ENCODE measurements at places on chromosomes 13 and 19. TPM values are rescaled to one million over a fixed set of nuclear protein-coding genes. Genes with fewer than 3 reads are reported as not detected.

DNA sequence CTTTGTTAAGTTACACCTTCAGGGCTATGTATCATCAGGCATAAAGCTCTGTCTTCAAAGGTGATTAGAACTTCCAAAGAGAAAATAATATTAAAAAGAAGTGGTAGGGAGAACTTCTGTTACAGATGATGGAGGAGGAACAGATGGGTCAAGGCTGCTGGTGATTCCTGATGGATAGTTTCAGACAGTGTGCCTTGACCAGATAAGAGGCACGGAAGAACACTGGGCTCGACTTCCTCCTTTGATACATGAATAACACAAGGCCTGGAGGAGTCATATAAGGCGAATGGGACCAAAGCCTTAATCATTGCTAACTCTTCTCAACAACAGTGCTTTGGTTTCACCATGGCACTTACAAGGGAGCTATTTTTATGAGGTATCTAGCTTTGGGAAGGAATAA, 128.1 kb upstream of the RXFP2 start:
- DNase-seq: no peak
- H3K27ac ChIP-seq: no peak overlapping the region
- no peak overlapping the region for H3K4me3 ChIP-seq
- no peaks in the 10 kb centered on the region for H3K4me1 ChIP-seq

- no peak overlapping the region for H3K27ac ChIP-seq
- no peaks in the 10 kb centered on the region for H3K36me3 ChIP-seq
- H3K4me1 ChIP-seq: no peaks in the 10 kb centered on the region
- no peak overlapping the region for H3K4me3 ChIP-seq
Observed at GRCh38 chr13:47718556-47718955, 282.5 kb downstream of the SUCLA2 start.

GRCh38 chr19:54399189-54399588, 16.1 kb upstream of the TTYH1 start:
- no peak for DNase-seq
- H3K27me3 ChIP-seq: no peaks in the 10 kb centered on the region
- H3K27ac ChIP-seq: no peak overlapping the region
- H3K36me3 ChIP-seq: no peaks in the 10 kb centered on the region
- no peaks in the 10 kb centered on the region for H3K4me1 ChIP-seq

- peak overlapping the region; percentile 82 for H3K27ac ChIP-seq
- no peaks in the 10 kb centered on the region for H3K27me3 ChIP-seq
- peaks cover 4% of the 10 kb centered on the region for H3K4me1 ChIP-seq
- H3K36me3 ChIP-seq: no peaks in the 10 kb centered on the region
Observed at GRCh38 chr13:50080203-50080910, 65.1 kb downstream of the KCNRG start.

- H3K4me1 ChIP-seq: peaks cover 10% of the 10 kb centered on the region
- no peak overlapping the region for H3K4me3 ChIP-seq
- H3K27me3 ChIP-seq: no peaks in the 10 kb centered on the region
- H3K36me3 ChIP-seq: no peaks in the 10 kb centered on the region
- DNase-seq: peak; percentile 45
Observed at GRCh38 chr13:77415253-77416071, 88.6 kb upstream of the MYCBP2 start.

DNA sequence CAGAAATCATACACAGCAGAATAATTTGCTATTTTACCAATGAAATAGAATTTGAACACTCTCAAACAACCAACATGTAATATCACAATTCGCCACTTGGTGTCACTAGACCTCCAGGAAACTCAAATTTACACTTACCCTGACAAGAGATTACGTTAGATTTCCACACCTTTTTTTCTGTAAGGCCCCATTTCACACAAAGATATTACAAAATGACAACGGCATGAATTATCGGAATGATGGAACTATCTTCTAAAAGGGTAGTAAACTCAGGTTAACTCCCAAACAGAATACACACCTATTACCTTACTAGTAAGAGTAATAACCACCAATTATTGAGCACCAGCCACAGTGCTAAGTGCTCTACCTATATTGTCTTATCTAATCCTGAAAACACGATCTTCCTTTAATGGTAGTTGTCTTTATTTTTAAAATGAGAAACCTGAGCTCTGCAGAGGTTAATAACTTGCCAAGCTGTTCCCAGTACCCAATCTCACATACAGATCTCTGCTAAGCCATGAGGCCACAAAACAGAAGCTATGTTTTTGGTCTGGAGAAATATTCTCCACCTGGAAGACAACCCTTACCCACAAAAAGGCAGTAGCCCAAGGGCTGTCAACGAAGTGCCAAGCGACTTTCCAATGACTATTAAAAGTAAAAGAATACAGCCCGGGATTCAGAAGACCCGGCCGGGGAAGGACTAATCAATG, 152.4 kb downstream of the DCLK1 start:
- H3K27me3 ChIP-seq: no peaks in the 10 kb centered on the region
- H3K4me1 ChIP-seq: no peaks in the 10 kb centered on the region
- no peak for DNase-seq
- H3K27ac ChIP-seq: no peak overlapping the region
- no peaks in the 10 kb centered on the region for H3K36me3 ChIP-seq

GRCh38 chr13:72853000-72853399, 71.1 kb downstream of the PIBF1 start:
- H3K36me3 ChIP-seq: peaks cover 3% of the 10 kb centered on the region
- no peak overlapping the region for H3K27ac ChIP-seq
- H3K27me3 ChIP-seq: no peaks in the 10 kb centered on the region
- H3K4me1 ChIP-seq: no peaks in the 10 kb centered on the region
- DNase-seq: no peak

DNA sequence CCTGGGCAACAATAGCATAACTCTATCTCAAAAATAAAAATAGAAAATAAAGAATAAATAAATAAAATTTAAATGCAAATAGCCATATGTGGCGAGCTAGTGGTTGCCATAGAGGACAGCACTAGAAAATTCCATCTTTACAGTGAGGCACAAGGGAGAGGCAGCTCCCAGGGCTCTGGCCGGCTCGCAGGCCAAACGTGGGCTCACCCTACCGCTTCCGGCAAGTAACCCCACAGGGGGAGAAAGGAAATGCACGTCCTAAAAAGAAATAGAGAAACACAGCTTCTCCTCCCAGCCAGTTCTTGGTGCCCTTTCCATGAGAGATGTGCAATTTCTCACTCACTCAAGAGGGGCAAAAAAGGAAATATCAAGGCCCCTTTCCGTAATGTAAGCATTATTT, 12.4 kb upstream of the GRWD1 start:
- H3K27me3 ChIP-seq: no peaks in the 10 kb centered on the region
- H3K4me1 ChIP-seq: no peaks in the 10 kb centered on the region
- no peak overlapping the region for H3K27ac ChIP-seq
- H3K36me3 ChIP-seq: no peaks in the 10 kb centered on the region
- no peak overlapping the region for H3K4me3 ChIP-seq
- no peak for DNase-seq

DNA sequence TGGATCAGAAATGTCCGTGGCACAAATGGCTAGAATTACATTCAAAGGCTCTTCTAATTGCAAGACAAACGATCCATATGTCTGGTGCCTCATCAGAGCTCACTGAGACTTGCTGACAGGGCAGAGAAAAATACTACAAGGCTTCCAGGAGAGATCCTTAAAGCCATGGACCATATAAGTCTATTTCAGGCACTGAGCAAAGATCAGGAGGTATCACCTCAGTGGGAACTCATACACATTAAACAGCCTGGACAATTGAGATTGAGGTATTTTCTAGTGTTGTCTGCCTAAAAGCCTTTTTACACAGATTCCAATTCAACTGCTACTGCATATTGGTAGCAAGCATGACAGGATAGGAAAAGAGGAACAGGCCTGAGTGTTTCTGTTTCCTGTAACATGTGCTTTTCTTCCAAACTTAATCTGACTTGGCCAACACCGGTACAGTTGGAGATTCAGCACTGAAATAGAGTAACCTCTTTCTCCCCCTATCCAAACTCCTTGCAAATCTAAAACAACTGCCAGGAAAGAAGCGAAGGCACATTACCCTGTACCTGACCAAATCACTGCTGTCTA, 65.9 kb downstream of the SERP2 start:
- H3K27ac ChIP-seq: no peak overlapping the region
- no peak overlapping the region for H3K4me3 ChIP-seq
- H3K4me1 ChIP-seq: peaks cover 5% of the 10 kb centered on the region
- H3K36me3 ChIP-seq: no peaks in the 10 kb centered on the region
- DNase-seq: no peak

DNA sequence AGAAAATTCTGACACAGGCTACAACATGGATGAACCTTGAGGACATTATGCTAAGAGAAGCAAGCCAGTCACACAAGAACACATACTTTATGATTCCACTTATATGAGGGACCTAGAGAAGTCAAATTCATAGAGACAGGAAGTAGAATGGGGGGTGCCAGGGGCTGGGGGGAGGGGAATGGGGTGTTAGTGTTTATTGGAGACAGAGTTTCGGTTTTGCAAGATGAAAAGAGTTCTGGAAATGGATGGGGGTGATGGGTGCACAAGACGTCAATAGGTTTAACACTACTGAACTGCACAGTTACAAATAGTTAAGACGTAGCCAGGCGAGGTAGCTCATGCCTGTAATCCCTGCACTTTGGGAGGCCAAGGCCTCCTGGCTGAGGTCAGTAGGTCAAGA, 3.5 kb upstream of the ZNF787 start:
- no peak for DNase-seq
- H3K27me3 ChIP-seq: no peaks in the 10 kb centered on the region
- no peaks in the 10 kb centered on the region for H3K36me3 ChIP-seq
- no peak overlapping the region for H3K4me3 ChIP-seq
- peaks cover 6% of the 10 kb centered on the region for H3K4me1 ChIP-seq

The MTIF3 gene
- polyA plus RNA-seq: 50.3 TPM

The ZNF221 gene
- 0.36 TPM for polyA plus RNA-seq

The URAD gene
- not detected for polyA plus RNA-seq

The DACT3 gene
- not detected for polyA plus RNA-seq

The PLPPR3 gene
- polyA plus RNA-seq: not detected

The OR10H1 gene
- not detected for polyA plus RNA-seq

GRCh38 chr19:34243876-34244578, 10.3 kb upstream of the GARRE1 start:
- H3K27me3 ChIP-seq: no peaks in the 10 kb centered on the region
- no peaks in the 10 kb centered on the region for H3K36me3 ChIP-seq

DNA sequence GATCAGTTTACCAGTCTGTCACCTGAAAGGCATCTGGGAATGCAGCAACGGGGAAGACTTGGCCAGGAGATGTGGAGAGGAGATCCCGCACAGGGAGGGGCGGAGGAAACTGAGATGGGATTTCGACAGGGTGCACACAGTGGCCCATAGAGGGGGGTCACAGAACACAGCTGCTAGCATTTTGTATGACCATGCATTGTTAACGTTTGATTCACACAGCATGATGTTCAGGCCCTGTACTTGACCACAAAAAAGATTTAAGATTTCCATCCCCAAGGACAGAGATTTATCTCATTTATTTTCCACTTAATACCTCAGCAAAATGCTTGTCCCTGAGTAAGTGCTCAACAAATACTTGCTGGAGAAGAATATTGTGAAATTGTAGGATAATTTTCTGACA, 63.2 kb downstream of the RAB20 start:
- no peaks in the 10 kb centered on the region for H3K36me3 ChIP-seq
- H3K4me3 ChIP-seq: no peak overlapping the region
- no peaks in the 10 kb centered on the region for H3K4me1 ChIP-seq
- H3K27ac ChIP-seq: no peak overlapping the region

The C3 gene
- polyA plus RNA-seq: 0.25 TPM

The TEX26 gene
- polyA plus RNA-seq: not detected

GRCh38 chr13:38713046-38713445, 26.2 kb downstream of the FREM2 start:
- no peaks in the 10 kb centered on the region for H3K27me3 ChIP-seq
- H3K36me3 ChIP-seq: no peaks in the 10 kb centered on the region
- DNase-seq: no peak
- H3K4me1 ChIP-seq: no peaks in the 10 kb centered on the region

- DNase-seq: no peak
- H3K4me1 ChIP-seq: peaks cover 4% of the 10 kb centered on the region
- H3K27ac ChIP-seq: no peak overlapping the region
- H3K36me3 ChIP-seq: peaks cover 11% of the 10 kb centered on the region
Observed at GRCh38 chr19:3515891-3516422, 9.8 kb downstream of the FZR1 start.

- H3K4me1 ChIP-seq: peaks cover 8% of the 10 kb centered on the region
- no peak within 1 kb of the TSS for H3K27ac ChIP-seq
- H3K27me3 ChIP-seq: no peaks in the 10 kb centered on the region
- no peaks in the 10 kb centered on the region for H3K36me3 ChIP-seq
Observed at GRCh38 chr19:18385675-18386542, at the start of gene GDF15. GDF15 (plus strand) TSS chr19:18386158; CDS start chr19:18386190, 32 bp downstream.

- peaks cover 2% of the 10 kb centered on the region for H3K4me1 ChIP-seq
- H3K27me3 ChIP-seq: no peaks in the 10 kb centered on the region
- DNase-seq: no peak
- H3K36me3 ChIP-seq: no peaks in the 10 kb centered on the region
- H3K4me3 ChIP-seq: no peak overlapping the region
Observed at GRCh38 chr19:29628661-29629385, 22.7 kb downstream of the POP4 start.

The MVB12A gene
- polyA plus RNA-seq: 40.9 TPM

DNA sequence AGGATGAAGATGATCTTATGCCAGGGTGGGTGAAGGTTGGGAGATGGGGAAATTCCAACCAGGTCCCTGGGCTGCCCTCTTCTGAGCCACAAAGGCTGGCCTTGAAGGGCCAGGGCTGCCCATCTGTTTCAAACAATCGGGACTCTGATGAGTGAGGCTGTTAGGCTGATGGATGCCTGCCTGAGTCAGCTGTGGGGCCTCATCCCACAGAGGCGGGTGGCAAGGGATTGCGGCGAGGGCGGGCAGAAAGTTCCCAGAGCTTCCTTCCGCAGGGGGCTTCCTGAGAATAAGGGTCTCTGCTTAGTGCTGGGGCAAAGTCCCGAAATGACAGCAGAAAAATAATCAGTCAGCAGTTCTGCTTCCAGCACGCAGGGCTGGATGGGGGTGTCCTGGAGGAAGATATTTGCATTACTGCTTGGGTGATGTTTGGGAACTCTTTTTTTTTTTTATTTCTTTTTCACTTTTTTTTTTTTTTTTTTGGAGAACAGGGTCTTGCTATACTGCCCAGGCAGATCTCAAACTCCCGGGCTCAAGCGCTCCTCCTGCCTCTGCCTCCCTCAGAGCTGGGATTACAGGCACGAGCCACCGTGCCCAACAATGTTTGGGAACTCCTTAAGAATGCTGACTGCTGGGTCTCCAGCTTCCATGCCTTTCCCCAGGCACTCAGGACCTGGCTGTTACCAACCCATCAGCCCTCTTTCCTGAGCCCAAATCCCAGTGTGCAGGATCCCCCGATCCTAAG, 14.1 kb downstream of the SH3GL1 start:
- no peaks in the 10 kb centered on the region for H3K27me3 ChIP-seq
- H3K36me3 ChIP-seq: peaks cover 23% of the 10 kb centered on the region
- no peak overlapping the region for H3K4me3 ChIP-seq

DNA sequence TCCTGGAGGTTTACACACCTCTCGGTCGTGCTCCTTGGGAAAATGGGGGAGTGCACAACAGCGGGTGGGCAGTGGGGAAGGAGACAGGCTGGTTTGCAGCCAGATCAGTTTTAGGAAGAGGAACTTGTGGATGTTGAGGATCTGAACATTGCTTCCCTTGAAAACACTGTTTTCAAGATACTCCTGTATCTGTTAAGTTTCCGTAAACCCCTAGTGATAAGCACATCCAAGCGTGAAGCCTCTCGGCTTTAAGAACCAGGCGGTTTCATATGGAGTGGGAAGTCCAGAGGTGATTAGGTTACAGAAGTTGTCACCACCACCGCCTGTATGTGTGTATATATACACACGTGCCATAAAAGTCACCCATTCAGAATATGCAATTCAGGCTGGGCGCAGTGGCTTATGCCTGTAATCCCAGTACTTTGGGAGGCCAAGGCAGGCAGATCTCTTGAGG, 47.4 kb downstream of the SIPA1L3 start:
- no peak overlapping the region for H3K4me3 ChIP-seq
- H3K4me1 ChIP-seq: peaks cover 51% of the 10 kb centered on the region
- DNase-seq: no peak
- peaks cover 4% of the 10 kb centered on the region for H3K36me3 ChIP-seq
- no peaks in the 10 kb centered on the region for H3K27me3 ChIP-seq

Measured in GM12878 (cell line).